T-helper 17 cell (primary cell): ENCODE measurements at places on chromosomes 13 and 19.

- no peak for DNase-seq
These were observed 96.6 kb upstream of the LSM14A start for GRCh38 chr19:34075661-34076091.

- no peak for DNase-seq
These were observed 18.3 kb downstream of the GPC6 start for GRCh38 chr13:93244918-93245280.

DNA sequence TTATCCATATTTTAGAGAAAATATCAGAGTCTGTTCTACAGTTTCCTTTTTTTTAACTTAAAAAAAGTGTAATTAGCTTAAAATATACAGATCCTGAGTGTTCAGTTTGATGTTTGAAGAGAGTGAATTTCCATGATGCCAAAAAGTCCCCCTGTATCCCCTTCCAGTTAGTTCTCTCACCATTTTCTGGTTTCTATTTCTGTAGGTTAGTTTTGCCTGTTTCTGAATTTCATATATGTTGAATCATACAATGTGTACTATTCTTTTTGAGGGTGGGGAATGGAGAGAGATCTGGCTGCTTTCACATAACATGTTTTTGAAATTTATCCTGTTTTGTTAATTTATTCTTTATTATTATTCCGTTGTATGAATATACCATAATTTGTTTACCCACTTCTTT lies 95.9 kb downstream of the PDS5B start:
- no peak for DNase-seq

DNA sequence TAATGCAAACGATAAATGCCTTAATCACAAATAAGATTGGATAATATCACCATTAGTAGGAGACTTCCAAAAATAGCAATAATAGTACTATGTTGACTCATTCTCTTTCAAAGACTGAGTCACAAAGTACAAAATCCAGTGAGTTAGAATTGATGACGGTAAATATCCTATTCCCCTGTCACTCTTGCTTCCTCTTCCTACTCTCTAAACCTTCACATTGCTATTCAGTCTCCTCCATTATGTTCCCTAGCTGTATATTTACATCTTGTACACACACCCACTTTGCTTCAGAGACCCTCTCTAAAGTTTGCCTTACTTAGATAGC lies 26.3 kb upstream of the INTS6 start:
- DNase-seq: no peak

DNA sequence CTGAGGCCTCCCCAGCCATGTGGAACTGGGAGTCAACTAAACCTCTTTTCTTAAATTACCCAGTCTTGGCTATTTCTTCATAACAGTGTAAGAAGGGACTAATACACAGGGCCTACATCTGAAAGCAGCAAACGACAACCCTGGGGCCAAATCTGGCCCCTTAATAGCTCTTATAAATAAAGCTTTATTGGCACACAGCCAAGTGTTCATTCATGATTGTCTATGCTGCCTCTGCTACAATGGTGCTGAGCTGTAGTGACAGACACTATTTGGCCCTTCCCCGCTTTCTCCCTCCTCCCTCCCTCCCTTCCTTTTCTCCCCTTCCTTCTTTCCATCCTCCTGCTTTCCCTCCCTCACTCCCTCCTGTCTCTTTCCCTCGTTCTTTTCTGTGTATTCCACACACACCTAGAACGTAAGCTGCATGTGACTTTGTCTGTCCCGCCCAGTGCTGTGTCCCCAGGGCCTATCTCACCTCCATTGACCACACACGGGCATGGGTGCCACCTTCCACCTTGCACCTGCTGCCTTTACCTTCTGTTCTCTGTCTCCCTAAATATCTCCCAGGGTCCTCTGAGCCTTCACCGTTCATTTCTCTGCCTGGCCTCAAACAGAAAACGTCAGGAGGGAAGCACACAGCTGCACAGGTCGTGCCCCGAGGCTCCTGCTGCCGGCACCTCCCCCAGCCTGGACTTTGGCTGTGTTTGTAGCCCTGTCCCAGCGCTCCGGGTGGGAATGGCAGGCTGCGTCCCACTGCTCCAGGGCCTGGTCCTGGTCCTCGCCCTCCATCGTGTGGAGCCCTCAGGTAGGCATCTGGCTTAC lies at the start of gene PROZ:
PROZ (plus strand) TSS at position 720 of the 819 bp plus-strand sequence; CDS start at position 733, 13 bp downstream.
- DNase-seq: no peak

DNA sequence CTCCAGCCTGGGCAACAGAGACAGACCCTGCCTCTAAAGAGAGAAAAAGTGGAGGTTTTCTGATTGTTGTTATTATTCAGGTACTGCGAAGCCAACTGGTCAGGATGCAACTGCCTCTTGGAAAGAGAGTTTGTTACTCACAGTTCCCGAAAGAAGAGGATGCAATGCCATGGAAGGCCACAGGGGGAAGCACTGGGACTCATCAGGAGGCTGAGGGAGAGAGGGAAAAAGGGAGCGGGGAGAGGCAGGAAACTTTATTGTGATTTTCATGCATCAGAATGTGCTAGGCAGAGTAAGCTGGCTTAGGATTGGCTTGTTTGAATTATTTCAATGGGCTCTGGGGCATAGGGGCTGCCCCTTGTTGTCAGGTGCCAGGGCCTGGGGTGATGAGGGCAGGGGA lies 27.6 kb downstream of the MYO9B start:
- DNase-seq: no peak

GRCh38 chr13:100673713-100674571 lies 653 bp downstream of the TMTC4 start:
- DNase-seq: peak; percentile 23

- no peak for DNase-seq
These were observed 95.1 kb downstream of the TSHZ3 start for GRCh38 chr19:31254180-31254551.

GRCh38 chr19:16403151-16403977 lies 68.4 kb downstream of the EPS15L1 start:
- no peak for DNase-seq

- no peak for DNase-seq
These were observed 234.1 kb downstream of the TUBA3C start for GRCh38 chr13:18947376-18947977.

GRCh38 chr19:45499196-45500180 lies 1.2 kb downstream of the PPM1N start:
- peak; percentile 48 for DNase-seq

DNA sequence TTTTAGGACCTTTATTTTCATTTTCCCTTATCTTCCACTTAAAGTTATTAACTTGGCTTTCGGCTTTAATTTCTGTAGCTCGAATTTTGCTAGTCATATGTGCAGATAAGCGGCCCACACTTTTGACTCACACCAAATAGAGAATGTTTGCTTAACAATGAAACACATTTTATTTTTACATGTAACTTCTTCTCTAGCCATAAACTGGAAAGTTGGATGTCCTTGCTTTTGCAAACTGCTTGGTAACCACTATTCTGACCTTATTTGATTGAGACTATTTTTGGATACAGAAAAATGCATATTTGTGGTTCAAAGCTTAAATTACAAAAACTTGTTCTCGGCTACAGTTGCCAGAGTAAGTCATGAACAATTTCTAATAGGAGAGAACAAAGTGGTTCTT lies 600.0 kb downstream of the KCTD12 start:
- DNase-seq: no peak

DNA sequence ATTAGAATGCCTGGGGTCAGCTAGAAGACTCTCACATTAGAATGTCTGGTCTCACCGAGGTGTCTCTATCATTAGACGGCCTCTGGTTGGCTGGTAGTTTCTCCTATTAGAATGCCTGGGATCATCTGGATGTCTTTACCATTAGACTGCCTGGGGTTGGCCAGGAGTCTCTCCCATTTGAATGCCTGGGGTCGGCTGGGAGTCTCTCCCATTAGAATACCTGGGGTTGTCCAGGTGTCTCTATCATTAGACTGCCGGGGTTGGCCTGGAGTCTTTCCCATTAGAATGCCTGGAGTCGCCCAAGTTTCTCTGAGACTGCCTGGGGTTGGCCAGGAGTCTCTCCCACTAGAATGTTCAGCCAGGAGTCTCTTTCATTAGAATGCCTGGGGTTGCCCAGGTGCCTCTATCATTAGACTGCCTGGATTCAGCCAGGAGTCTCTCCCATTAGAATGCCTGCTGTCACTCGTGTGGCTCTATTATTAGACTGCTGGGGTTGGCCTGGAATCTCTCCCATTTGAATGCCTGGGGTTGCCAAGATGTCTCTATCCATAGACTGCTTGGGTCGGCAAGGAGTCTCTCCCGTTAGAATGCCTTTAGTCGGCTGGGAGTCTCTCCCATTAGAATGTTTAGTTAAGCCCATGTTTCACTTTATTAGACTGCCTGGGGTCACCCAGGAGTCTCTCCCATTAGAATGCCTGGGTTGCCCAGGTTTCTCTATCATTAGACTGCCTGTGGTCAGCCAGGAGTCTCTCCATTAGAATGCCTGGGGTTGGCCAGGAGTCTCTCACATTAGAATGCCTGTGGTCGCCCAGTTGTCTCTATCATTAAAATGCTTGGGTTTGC lies 1467.8 kb downstream of the UQCRFS1 start:
- no peak for DNase-seq

DNA sequence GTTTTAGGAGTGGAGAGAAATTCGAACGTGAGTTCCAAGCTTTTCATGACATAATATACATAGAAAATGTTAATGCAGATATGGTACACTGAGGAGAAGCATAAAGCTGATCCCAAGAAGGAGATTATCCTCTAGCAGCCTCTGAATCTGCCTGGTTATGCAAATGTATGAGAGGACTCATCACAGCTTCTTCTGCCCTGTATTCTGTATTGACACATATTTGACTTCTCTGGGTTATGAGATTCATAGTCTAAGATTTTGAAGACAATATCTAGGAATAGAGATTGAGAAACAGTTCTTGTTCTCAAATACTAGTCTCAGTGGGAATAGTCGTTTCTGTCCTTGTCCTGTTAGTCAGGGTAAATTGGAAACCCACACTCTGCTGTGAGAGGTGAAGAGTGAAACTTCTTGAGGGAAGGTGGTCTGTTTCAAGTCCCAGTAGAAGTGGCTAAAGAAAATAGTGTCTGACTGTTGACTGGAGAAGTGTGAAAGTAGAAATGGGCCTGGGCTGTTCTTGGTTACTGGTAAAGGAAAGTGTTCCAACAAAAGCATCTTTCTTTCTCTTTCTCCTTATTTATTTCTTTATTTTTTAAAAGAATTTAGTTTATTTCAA lies 1356.6 kb downstream of the SLITRK5 start:
- DNase-seq: no peak

GRCh38 chr13:28671126-28671792 lies 12.3 kb downstream of the POMP start:
- DNase-seq: no peak

DNA sequence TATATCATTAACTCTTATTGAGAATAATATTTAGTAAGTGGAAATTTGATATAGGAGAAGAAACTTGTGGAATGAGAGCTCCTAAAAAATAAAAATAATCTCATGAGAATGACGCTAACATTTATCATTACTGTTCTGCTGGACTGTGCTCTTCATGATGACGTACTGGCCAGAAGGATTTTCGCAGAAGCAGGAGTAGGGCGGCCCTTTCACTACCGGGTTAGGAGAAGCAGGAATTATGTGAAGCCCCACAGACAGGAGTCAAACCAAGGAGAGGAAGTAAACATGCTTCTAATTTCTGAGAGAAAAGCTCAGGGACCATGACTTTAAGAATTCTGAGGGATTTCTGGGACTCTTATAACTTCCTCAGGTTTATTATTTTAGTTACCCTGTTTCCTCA lies 195.1 kb downstream of the VWA8 start:
- no peak for DNase-seq

- DNase-seq: no peak
These were observed 2.4 kb downstream of the RNF6 start for GRCh38 chr13:26219726-26220125.

DNA sequence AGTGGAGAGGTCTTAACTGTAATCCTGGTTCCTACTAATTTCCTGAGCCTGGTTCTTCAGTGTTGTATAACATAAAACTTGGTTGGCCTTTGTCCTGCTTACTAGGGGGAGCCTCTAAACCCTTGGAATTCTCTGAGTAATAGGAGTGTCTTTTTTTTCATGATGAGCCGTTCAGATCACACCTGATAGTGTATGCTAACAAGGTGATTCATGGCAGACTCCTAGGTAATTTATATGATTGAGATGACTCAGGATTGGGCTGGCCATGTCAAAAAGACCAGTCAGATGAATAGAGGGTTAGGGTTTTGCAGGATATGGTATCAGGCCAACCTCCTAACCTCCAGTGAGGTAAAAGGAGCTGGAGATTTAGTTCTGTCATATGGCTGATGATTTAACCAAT lies 135.8 kb upstream of the KLF12 start:
- DNase-seq: no peak

DNA sequence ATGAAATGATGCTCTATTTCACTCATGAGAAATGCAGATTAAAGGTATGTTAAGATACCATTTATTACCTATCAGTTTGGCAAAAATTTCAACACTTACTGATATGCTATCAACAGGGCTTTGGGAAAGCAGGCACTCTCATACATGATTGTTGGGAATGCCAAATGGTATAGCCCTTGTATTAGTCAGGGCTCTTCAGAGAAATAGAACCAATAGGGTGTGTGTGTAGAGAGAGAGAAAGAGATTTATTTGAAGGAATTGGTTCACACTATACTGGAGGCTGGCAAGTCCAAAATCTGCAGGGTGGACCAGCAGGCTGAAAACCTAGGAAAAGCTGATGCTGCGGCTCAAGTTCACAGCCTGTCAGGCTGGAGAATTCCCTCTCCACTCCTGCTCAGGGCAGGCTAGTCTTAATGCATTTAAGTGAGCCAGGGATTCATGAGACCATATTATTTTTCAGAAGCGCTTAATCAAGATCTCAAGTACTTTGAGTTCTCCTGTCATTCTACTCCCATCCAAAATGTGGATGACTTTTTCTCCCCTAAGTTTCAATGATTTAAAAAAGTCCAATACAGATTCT lies 72.4 kb downstream of the NHLRC3 start:
- no peak for DNase-seq

DNA sequence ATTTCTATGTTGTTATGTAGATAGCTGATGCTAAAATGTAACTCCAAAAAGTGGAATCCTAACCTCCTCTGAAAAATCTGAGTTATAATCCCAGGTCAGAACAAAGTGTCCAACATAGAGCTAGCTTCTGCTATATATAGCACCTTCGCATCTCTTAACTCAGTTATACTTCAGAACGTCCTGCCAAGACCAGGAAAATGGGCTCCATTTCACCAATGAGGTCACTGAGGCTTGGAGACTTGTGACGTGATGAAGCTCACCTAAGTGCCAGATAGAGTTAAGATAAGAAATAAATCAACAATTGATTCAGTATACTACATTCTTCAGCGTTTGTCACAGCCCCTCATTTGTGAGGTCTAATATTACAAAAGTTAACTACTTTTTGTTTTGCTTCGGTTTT lies 88.8 kb downstream of the KCTD12 start:
- DNase-seq: no peak

DNA sequence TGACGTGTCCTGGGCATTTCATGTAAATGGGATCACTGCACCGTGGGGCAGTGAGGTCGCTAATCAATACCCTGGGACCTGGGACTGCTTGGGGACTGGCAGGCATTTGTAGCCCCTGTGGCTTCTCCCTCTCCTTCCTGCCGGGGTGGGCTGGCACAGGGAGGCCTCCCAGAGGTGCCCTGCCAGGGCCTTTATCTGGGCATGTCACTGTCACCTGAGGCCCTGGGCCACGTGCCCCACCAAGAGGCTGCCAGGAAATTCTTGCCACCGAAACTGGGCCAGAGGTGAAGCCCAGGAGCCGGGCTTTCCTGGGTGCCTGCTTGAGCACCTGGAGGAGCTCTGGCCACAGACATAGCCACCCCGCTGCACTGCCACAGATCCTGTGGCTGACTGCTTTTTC lies 1.8 kb upstream of the NMRK2 start:
- DNase-seq: no peak

- no peak for DNase-seq
These were observed 8.8 kb downstream of the DAZAP1 start for GRCh38 chr19:1416014-1416841.

GRCh38 chr13:21557995-21558394 lies 46.0 kb downstream of the MICU2 start:
- no peak for DNase-seq

- DNase-seq: no peak
These were observed 507.4 kb downstream of the DACH1 start for GRCh38 chr13:71359641-71360040.
